Caco-2 (cell line): ENCODE measurements at places on chromosomes 2 and 18.

GRCh38 chr2:196391149-196391479, 219.7 kb upstream of the STK17B start:
- no peak for DNase-seq

GRCh38 chr2:237567276-237568029, 1.1 kb downstream of the PRLH start:
- DNase-seq = no peak

GRCh38 chr18:41543815-41544214, 411.2 kb upstream of the PIK3C3 start:
- DNase-seq = no peak

DNA sequence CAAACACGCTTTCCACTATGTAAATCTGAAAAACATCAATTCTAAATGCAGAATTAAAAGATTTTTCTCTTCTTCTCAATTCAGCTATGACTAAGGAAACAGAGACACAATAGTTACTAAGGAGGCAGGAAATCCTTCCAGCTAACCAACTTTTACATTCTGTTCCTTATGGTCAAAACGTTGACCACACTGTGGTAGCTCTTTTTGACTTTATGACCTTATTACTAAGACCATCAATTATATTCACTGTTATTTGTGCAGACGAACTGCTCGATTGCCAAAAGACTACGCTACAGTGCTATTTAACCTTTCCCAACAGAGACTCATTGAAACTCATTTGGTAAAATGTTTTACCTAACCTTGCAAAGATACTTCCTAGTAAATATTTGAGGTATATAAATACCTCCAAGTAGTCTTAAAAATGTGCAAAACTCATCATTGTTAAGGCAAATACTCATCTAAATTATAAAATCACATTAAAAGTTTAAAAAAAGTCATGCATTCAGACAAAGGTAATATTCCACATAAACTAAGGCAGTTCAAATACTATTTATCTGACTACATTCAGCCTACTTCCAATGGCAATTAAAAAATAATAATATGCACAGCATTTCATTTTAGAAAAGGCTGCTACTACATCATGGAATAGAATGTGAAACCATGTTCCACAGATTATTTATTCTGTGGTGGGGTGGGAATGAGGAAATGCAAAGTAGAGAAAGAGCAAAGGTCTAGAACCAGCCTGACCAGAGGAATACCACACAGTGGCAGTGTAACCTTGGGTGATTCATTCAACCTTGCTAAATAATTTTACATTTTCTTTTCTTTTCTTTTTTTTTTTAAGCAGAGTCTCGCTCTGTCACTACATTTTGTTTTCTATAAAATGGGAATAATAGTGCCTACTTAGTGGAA, 139.9 kb downstream of the THADA start:
- no peak for DNase-seq

DNA sequence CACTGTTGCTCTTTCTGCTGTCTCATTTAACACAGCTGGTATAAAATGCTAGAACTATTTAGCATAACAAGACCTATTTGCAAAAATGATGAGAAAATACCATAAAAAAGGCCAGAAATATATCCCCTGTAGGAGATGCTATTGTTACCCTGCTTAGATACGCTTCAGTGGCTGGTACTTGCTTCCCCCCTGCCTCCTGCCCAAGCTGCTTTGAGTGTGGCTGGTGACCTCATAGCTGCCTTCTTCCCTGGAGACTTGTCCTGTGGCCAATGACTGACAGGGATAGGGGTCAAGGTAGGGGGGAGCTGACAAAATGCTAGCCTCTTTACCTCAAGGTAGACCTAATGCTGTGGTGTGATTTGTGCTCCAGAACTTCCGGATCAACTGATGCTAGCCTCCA, 150.2 kb upstream of the ZEB2 start:
- no peak for DNase-seq

- no peak for DNase-seq
Measured at GRCh38 chr2:236122236-236122635, 46.0 kb downstream of the GBX2 start.

DNA sequence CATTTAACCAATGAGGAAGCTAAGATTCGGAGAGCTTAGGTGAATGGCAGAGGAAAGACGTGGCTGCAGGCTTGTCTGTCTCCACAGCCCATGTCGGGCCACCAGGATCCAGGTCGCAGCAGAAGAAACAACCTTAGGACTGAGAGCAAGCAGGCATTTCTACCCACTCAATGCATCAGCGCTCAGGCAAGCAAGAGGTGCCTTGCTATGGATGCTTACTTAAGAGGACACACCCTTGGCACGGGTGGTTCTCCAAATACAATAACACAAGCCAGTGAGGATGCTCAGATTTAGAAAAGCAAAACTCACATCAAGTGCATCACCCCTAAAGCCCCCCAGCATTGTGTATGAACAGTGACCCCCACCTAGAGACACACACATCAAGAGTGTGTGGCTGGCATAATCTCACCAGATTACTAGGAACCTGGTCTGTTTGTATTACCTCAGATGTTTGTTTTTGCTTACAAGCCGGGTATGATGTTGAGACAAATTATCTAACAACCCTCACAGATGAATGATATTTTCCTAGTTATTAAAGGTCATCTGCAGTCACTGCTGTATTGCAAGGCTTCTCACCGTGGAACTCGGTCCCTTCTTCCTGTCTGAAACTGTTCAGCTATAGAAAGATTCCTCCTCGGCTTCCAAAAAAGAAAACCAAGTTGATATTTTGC, 34.2 kb upstream of the NPAS2 start:
- DNase-seq = no peak

DNA sequence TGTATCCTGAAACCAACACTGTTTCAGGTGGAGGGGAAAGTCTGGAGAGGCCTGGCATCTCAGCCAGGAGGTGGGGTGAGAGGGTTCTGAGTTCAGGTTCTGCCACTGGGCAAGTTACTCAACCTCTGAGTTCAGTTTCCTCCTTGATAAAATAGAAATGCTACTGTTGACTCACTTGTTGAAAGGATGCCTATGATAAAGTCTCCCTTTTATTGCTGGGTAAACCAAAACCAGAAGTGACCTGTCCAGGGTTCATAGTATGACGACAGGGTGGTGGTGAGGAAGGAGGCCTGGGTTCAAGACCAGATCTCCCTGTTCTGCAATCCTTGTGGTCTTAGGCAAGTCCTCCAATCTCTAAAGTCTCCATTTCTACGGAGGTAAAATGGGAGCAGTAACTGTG, 232.7 kb downstream of the PRKCE start:
- DNase-seq = no peak

- DNase-seq = no peak
Measured at GRCh38 chr2:430291-431040, 142.6 kb upstream of the ALKAL2 start.

GRCh38 chr18:67135981-67136380, 380.5 kb downstream of the DSEL start:
- DNase-seq = no peak

GRCh38 chr2:217923007-217923686, 79.6 kb downstream of the TNS1 start:
- no peak for DNase-seq

GRCh38 chr2:71129902-71130151, 202 bp downstream of the MCEE start:
- DNase-seq = peak; percentile 92

- no peak for DNase-seq
Measured at GRCh38 chr2:13019781-13020180, 303.0 kb downstream of the TRIB2 start.

- no peak for DNase-seq
Measured at GRCh38 chr2:120949957-120950590, 214.4 kb downstream of the GLI2 start.
